ENCODE measurements at places on chromosomes 7 and 10. TPM values are rescaled to one million over a fixed set of nuclear protein-coding genes. Genes with fewer than 3 reads are reported as not detected.

The SNX8 gene
- 24.7 TPM for total RNA-seq

The CYP3A7 gene
- total RNA-seq, result not detected

The NRG3 gene
- not detected for total RNA-seq

The WNT16 gene
- not detected for total RNA-seq

DNA sequence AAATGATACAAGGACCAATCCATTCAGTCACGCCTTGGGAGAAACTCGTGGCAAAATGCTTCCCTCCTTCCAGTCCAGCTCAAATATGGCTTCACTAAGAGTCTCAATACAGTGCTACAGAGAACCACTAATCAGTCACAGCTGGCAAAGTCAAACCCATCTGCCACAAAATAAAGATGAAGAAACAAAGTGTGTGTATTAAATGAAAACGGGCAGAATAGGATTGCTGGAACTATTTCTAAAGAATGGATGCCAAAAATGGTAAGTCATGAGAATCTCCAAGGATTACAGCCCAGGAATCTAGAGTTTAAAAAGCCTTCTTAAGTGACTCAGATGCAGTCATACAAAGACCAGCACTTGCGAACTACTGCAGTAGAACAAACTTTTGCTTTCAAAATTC is 61.9 kb downstream of the CACUL1 start:
- no peaks in the 10 kb centered on the region for H3K27me3 ChIP-seq
- no peak overlapping the region for H3K27ac ChIP-seq
- H3K4me1 ChIP-seq, result no peaks in the 10 kb centered on the region
- no peak overlapping the region for H3K4me3 ChIP-seq
- H3K36me3 ChIP-seq, result peaks cover 39% of the 10 kb centered on the region
- DNase-seq, result no peak

- no peaks in the 10 kb centered on the region for H3K4me1 ChIP-seq
- H3K36me3 ChIP-seq, result no peaks in the 10 kb centered on the region
- H3K4me3 ChIP-seq, result no peak overlapping the region
- H3K27ac ChIP-seq, result no peak overlapping the region
Observed at GRCh38 chr10:5828725-5829124, 15.5 kb upstream of the GDI2 start.

All from tibial nerve (tissue), 4 donors.